ENCODE measurements at places on chromosomes 13 and 19.
A peak's percentile ranks its signal among the peaks of the same experiment; 100 is the strongest.

- no peaks in the 10 kb centered on the region for H3K27me3 ChIP-seq
- no peak overlapping the region for H3K27ac ChIP-seq
- H3K36me3 ChIP-seq = no peaks in the 10 kb centered on the region
- no peaks in the 10 kb centered on the region for H3K4me1 ChIP-seq
- no peak for DNase-seq
- H3K4me3 ChIP-seq = no peak overlapping the region
Observed at GRCh38 chr19:41621654-41622053, 5.2 kb downstream of the CEACAM4 start.

DNA sequence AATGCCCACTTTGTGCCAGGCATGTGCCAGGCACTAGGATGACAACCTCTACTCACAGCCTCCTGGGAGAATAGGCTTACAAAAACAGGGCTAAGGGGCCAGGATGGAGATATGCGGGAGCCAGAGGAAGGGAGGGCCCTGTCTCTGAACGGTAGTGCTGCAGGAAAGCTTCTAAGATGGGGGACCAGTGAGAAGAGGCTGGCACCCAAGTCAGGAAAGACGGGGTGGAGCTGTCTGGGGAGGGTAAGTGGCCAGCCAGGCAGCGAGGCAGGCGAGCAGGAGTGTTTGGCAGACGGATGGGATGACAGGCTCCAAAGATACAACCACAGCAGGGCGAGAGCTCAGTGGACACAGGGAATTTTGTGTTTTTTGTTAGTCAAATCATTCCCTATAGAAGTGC, 44.7 kb upstream of the GPI start:
- peaks cover 13% of the 10 kb centered on the region for H3K4me1 ChIP-seq
- no peak for DNase-seq
- no peaks in the 10 kb centered on the region for H3K36me3 ChIP-seq
- no peaks in the 10 kb centered on the region for H3K27me3 ChIP-seq

DNA sequence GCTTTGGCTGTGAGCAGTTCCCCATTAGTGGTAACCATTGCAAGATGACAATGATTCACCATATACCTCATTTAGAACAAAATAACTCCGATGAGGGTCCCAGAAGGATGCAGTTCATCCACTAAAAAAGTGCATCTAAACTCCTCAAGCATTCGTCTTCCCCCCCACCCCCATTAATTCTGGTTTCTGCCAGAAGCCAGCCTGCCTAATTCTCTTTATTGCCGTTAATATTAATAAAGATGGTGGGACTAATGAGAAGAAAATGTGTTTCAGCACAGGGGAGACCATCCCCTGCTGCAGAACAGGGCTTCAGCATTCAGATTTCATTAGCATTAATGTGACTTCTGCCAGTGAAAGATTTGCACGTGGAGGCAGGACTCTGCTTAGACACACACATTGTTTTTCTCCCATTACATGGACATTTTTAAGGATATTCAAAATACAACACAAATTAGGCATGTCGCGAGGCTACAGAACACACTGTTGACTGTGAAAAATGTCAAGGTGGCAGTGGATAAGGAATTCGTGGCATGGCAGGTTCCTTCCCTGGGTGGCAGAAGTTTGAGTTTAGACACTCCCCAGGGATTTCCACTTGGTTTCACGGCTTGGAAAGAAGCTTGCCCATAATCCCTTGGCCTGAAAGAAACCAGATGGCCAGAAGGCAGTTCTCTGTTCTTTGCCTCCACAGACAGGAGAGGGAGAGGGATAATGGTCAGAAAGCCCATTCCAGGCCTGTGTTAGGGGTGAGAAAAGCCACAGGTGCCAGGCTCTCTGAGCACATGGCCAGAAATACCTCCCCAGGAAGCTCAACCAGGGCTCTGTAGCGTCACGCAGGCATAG, 236.5 kb downstream of the FOXO1 start:
- no peaks in the 10 kb centered on the region for H3K36me3 ChIP-seq
- no peak overlapping the region for H3K4me3 ChIP-seq
- H3K4me1 ChIP-seq = peaks cover 13% of the 10 kb centered on the region

- no peak for DNase-seq
- no peaks in the 10 kb centered on the region for H3K36me3 ChIP-seq
- H3K4me3 ChIP-seq = no peak overlapping the region
Observed at GRCh38 chr13:109684824-109685202, 101.6 kb downstream of the IRS2 start.

GRCh38 chr19:55369653-55370304, 484 bp downstream of the IL11 start:
- H3K27ac ChIP-seq = peak overlapping the region; percentile 36
- peaks cover 28% of the 10 kb centered on the region for H3K4me1 ChIP-seq
- peak overlapping the region; percentile 57 for H3K4me3 ChIP-seq
- H3K36me3 ChIP-seq = no peaks in the 10 kb centered on the region
- DNase-seq = peak; percentile 79

DNA sequence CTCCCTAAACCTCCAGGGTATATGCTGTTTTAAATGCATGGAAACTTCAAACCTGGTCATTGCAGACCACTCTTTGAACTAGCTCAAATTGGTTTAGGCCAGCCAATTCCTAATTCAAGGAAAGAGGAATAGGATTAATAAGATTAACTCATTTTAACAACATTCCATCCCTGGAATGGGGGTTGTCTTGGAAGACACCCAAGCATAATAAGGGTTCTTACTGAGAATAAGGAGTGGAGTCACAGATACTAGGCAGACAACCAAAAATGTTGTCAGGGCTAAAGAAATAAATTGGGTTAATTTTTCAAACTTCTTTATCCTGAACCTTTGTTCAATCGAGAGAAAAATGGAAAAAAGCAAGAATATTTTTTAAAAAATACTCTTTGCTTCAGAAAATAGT, 186.2 kb downstream of the PCDH9 start:
- no peaks in the 10 kb centered on the region for H3K36me3 ChIP-seq
- no peak for DNase-seq
- no peaks in the 10 kb centered on the region for H3K4me1 ChIP-seq

DNA sequence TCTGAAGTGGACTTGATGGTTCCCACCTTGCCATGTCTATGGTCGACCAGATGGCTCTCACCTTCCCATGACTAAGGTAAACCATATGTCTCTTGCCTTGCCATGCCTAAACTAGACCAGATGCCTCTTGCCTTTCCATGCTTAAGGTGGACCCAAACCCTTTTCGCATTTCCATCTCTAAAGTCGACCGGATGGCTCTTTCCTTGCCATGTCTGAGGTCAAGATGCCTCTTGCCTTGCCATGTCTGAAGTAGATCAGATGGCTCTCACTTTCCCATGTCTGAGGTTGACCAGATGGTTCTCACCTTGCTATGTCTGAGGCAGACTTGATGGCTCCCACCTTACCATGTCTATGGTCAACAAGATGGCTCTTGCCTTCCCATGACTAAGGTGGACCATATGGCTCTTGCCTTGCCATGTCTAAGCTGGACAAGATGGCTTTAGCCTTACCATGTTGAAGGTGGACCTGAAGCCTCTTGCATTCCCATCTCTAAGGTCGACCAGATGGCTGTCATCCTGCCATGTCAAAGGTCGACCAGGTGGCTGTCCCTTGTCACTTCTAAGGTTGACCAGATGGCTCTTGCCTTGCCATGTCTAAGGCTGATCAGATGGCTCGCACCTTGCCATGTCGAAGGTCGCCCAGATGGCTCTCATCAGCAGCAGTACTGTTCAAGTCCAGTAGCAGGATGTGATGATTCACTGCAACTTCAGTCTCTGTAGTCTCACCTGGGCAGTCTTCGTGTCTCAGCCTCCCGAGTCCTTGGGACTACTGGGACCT, 1439.4 kb downstream of the UQCRFS1 start:
- H3K36me3 ChIP-seq = no peaks in the 10 kb centered on the region
- no peaks in the 10 kb centered on the region for H3K27me3 ChIP-seq
- no peak overlapping the region for H3K4me3 ChIP-seq
- DNase-seq = no peak

GRCh38 chr13:24233351-24233901, 72.9 kb downstream of the SPATA13 start:
- H3K4me1 ChIP-seq = no peaks in the 10 kb centered on the region
- no peaks in the 10 kb centered on the region for H3K36me3 ChIP-seq
- no peak for DNase-seq
- H3K27me3 ChIP-seq = no peaks in the 10 kb centered on the region
- H3K27ac ChIP-seq = no peak overlapping the region

DNA sequence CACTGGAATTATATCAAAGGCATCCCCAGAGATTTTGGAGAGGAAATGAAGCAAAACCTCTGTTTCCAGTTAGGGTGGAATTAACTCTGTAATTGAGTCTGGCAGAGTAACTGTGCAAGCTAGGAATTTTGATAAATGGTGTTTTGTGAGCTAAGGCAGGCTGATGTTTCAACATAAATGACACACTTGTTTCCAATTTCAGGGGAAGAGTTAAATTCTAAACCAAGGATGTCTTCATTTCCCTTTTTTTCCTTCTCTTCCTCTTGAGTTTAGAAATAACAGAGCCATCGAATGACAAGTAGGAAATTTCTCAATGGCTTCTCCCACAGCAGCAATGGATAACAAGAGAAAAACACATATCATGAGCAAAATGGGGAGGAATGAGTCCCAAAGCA, 131.2 kb downstream of the IRS2 start:
- no peaks in the 10 kb centered on the region for H3K4me1 ChIP-seq
- no peaks in the 10 kb centered on the region for H3K36me3 ChIP-seq
- H3K4me3 ChIP-seq = no peak overlapping the region

- H3K4me3 ChIP-seq = no peak overlapping the region
- no peak overlapping the region for H3K27ac ChIP-seq
- DNase-seq = no peak
- H3K27me3 ChIP-seq = no peaks in the 10 kb centered on the region
Observed at GRCh38 chr13:75072891-75073290, 409.1 kb downstream of the TBC1D4 start.

GRCh38 chr13:23695196-23695595, 125.0 kb downstream of the TNFRSF19 start:
- no peaks in the 10 kb centered on the region for H3K36me3 ChIP-seq
- H3K4me1 ChIP-seq = no peaks in the 10 kb centered on the region
- no peaks in the 10 kb centered on the region for H3K27me3 ChIP-seq
- H3K4me3 ChIP-seq = no peak overlapping the region

- peaks cover 2% of the 10 kb centered on the region for H3K36me3 ChIP-seq
- H3K4me3 ChIP-seq = peak overlapping the region; percentile 65
- peaks cover 6% of the 10 kb centered on the region for H3K4me1 ChIP-seq
- H3K27ac ChIP-seq = peak overlapping the region; percentile 96
- H3K27me3 ChIP-seq = no peaks in the 10 kb centered on the region
Observed at GRCh38 chr19:39969681-39970424, 1.1 kb upstream of the PSMC4 start.

- H3K4me1 ChIP-seq = no peaks in the 10 kb centered on the region
- no peak overlapping the region for H3K4me3 ChIP-seq
- no peaks in the 10 kb centered on the region for H3K27me3 ChIP-seq
- no peak overlapping the region for H3K27ac ChIP-seq
- H3K36me3 ChIP-seq = peaks cover under 1% of the 10 kb centered on the region
Observed at GRCh38 chr19:10137751-10138682, 18.3 kb upstream of the EIF3G start.

- H3K27ac ChIP-seq = peak overlapping the region; percentile 20
- no peak overlapping the region for H3K4me3 ChIP-seq
Observed at GRCh38 chr13:45178349-45179162, 22.3 kb downstream of the KCTD4 start.

- H3K36me3 ChIP-seq = no peaks in the 10 kb centered on the region
- no peaks in the 10 kb centered on the region for H3K27me3 ChIP-seq
- H3K4me3 ChIP-seq = no peak overlapping the region
- H3K4me1 ChIP-seq = no peaks in the 10 kb centered on the region
Observed at GRCh38 chr13:109288151-109288709, 498.2 kb downstream of the IRS2 start.

- no peaks in the 10 kb centered on the region for H3K27me3 ChIP-seq
- H3K4me1 ChIP-seq = no peaks in the 10 kb centered on the region
- H3K4me3 ChIP-seq = no peak overlapping the region
- no peak overlapping the region for H3K27ac ChIP-seq
- no peaks in the 10 kb centered on the region for H3K36me3 ChIP-seq
- no peak for DNase-seq
Observed at GRCh38 chr13:72504131-72504841, 223.1 kb downstream of the MZT1 start.

- H3K4me3 ChIP-seq = no peak overlapping the region
- H3K27me3 ChIP-seq = no peaks in the 10 kb centered on the region
- no peaks in the 10 kb centered on the region for H3K36me3 ChIP-seq
- H3K4me1 ChIP-seq = peaks cover 12% of the 10 kb centered on the region
Observed at GRCh38 chr13:70457474-70457873, 349.2 kb upstream of the KLHL1 start.

DNA sequence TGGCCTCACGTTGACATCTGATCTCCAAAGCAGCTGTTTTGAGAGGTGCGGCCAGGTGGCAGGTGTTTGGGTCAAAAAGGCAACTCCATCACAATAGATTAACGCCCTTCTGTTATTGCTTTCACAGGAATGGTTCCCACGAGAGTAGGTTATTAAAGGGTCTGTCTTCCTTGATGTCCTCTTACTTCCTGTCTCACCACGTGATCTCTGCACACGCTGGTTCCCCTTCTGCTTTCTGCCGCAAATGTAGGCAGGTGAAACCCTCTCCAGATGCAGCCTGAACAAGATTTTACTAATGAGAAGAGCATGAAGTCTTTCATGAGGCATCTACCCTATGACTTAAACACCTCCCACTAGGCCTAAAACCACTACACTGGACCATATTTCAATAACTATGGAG, 22.8 kb upstream of the ZNF564 start:
- no peak for DNase-seq
- no peak overlapping the region for H3K4me3 ChIP-seq
- no peak overlapping the region for H3K27ac ChIP-seq
- no peaks in the 10 kb centered on the region for H3K4me1 ChIP-seq
- no peaks in the 10 kb centered on the region for H3K27me3 ChIP-seq
